Cerebellum (tissue), 4 donors: ENCODE measurements at places on chromosomes 1 and 21. TPM values are rescaled to one million over a fixed set of nuclear protein-coding genes. Genes with fewer than 3 reads are reported as not detected.

APCS gene
- not detected for total RNA-seq

CFH gene
- total RNA-seq: 46.2 TPM

KCNN3 gene
- total RNA-seq: 4.2 TPM

PTGFRN gene
- 40.5 TPM for total RNA-seq

BMP8B gene
- 1.5 TPM for total RNA-seq

ASCL5 gene
- total RNA-seq: not detected

TADA1 gene
- 33.4 TPM for total RNA-seq

PERM1 gene
- total RNA-seq: 0.18 TPM

SPRR2E gene
- not detected for total RNA-seq

KRTAP7-1 gene
- not detected for total RNA-seq

RTCA gene
- 37.3 TPM for total RNA-seq

GNG4 gene
- total RNA-seq: 54.4 TPM

AUNIP gene
- total RNA-seq: 1.9 TPM

KRTAP20-3 gene
- total RNA-seq: not detected

TCEA3 gene
- 4.7 TPM for total RNA-seq

S100A7 gene
- total RNA-seq: not detected

LIN9 gene
- total RNA-seq: 9.5 TPM

SV2A gene
- 63.2 TPM for total RNA-seq

ERICH3 gene
- total RNA-seq: 8.7 TPM

GPR153 gene
- total RNA-seq: 9.9 TPM

RSPH1 gene
- 2.4 TPM for total RNA-seq
